Right lobe of liver (tissue), 6 donors: ENCODE measurements at places on chromosomes 13 and 19. TPM values are rescaled to one million over a fixed set of nuclear protein-coding genes. Genes with fewer than 3 reads are reported as not detected.

- peak; percentile 41 for DNase-seq
- no peaks in the 10 kb centered on the region for H3K36me3 ChIP-seq
- peak overlapping the region; percentile 61 for H3K4me3 ChIP-seq
- H3K27me3 ChIP-seq, result no peaks in the 10 kb centered on the region
- H3K4me1 ChIP-seq, result peaks cover 20% of the 10 kb centered on the region
Measured at GRCh38 chr19:7902796-7903243, 857 bp upstream of the MAP2K7 start.

DNA sequence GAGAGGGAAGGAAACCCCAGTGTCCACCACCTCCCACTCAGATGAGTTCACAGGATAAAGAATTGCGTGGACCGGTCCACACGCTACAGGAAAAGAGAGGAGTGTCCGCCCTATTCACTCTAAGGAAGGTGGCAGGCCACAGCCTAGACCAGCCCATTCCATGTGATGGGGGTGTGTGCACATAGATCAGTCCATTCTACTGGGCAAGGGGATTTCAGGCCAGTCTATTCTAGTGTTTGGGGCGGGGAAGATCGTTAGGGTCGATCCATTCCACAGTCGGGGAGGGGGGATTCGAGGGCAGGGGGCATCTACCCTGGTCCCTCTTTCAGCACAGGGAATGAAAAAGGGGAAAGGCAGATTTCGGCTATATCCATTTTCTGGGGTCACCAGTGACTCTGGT, 7.8 kb downstream of the FIZ1 start:
- no peak overlapping the region for H3K27ac ChIP-seq
- DNase-seq, result no peak
- H3K27me3 ChIP-seq, result no peaks in the 10 kb centered on the region

DNA sequence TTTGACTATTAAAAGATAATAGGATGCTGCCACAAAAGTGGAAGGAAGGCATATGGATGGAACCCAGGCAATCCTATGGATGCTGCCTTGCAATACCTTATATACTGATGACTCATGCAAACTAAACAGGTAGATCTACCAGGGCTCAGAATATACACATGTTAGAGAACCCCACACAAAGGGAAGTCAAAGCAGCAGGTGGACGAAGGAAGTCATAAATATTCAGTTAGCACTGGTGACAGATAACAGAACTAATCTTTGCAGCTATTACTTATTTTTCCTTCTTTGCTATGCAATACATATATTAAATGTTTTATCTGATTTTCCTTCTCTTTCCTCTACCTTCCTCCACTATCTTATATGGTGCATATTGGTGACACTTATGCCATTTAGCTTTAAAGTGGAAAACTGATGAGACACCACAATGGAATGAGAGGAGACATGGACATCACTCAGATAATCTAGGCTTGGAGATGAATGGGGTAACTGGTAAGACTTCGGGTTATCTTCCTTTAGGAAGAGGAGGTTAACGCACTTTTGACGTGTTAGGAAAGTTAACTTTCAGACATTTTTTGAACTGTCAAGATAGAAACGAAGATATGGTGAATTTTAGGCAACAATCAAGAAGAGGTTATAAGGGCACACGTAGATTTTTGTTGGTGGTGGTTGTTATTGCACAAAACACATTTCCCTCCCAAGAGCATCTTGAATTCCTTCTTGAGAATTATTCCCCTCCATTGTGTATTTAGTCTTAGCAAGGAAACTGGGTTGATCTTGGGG, 39.8 kb upstream of the MBNL2 start:
- H3K27ac ChIP-seq, result no peak overlapping the region
- H3K4me1 ChIP-seq, result no peaks in the 10 kb centered on the region
- H3K4me3 ChIP-seq, result no peak overlapping the region
- DNase-seq, result no peak

- H3K4me3 ChIP-seq, result peak within 1 kb of the TSS; percentile 92
- H3K36me3 ChIP-seq, result no peaks in the 10 kb centered on the region
- peak; percentile 95 for DNase-seq
- no peaks in the 10 kb centered on the region for H3K27me3 ChIP-seq
- H3K27ac ChIP-seq, result peak within 1 kb of the TSS; percentile 61
Measured at GRCh38 chr13:96053003-96053703, at the start of gene UGGT2. Gene UGGT2, minus strand, starts transcription at chr13:96053401. Its CDS starts 89 bp downstream, at chr13:96053312.

DNA sequence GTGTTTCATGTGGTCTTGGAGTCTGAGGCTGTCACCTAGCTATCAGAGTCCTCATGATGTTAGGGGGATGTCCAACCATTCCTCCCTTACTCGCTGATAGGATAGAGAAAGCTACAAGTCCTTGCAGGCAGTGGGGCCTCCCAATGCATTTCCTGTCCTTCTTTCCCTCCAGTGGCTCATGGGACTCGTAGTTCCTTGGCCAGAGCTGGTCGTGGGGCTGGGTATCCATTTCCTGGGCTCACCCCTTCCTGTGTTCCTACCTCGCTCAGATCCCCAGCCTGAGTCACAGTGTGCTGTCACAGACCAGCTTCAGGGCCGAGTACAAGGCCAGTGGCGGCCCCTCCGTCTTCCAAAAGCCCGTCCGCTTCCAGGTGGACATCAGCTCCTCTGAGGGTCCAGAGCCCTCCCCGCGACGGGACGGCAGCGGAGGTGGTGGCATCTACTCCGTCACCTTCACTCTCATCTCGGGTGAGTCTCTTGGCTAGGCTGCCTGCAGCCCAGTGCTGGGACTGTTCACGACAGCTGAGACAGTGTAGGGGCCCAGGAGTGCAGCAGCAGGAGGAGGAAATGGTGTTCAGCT, 19.1 kb downstream of the TMEM150B start:
- no peak for DNase-seq
- H3K27ac ChIP-seq, result no peak overlapping the region
- no peaks in the 10 kb centered on the region for H3K4me1 ChIP-seq
- no peak overlapping the region for H3K4me3 ChIP-seq
- no peaks in the 10 kb centered on the region for H3K36me3 ChIP-seq

The BRME1 gene
- total RNA-seq, result 1.2 TPM

The IGFL1 gene
- not detected for total RNA-seq

The DAPK3 gene
- 26.1 TPM for total RNA-seq

The STAP2 gene
- 27.0 TPM for total RNA-seq

The TEAD2 gene
- 5.2 TPM for total RNA-seq

The NALCN gene
- total RNA-seq, result 0.81 TPM

The COL5A3 gene
- 3.7 TPM for total RNA-seq
